ENCODE measurements at places on chromosomes 1 and 21.

- DNase-seq, result no peak
Measured at GRCh38 chr1:197178998-197179397, 32.5 kb upstream of the ASPM start.

DNA sequence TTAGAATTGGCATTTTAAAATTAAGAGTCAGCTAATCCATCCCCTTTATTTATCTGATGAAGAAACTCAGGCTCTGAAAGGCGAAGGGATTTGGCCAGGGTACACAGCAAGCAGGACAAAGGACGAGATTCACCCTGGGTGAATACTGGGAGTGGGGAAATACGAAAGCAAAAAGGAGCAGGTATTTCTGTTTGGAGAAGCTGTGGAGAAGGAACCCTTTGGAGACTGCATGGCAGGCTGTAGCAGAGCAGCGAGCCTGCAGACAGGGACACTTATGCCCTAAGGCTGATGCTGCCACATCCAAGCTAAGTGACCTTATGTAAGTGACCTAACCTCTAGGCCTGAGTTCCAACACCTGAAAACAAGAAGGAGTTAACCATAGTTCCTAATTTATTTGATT lies 207.2 kb upstream of the C1orf87 start:
- DNase-seq, result peak; percentile 57

- no peak for DNase-seq
Measured at GRCh38 chr1:41474490-41475271, 9.8 kb downstream of the EDN2 start.

DNA sequence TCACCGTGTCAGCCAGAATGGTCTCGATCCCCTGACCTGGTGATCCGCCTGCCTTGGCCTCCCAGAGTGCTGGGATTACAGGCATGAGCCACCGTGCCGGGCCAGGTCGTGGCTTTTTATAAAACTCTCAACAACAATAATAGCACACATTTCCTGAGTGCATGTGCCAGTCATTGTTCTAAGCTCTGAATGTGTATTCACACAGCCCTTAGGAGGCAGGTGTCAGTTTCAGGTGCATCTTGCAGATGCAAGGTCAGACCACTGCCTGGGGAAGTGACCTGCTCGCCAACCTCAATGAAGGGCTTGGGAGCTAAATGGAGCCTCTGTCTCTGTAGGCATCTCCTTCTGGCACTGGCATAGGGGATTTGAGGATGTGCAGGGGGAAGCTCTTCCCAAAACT lies 1.6 kb upstream of the LEFTY2 start:
- DNase-seq, result no peak

GRCh38 chr1:231860221-231861088 lies 233.9 kb downstream of the DISC1 start:
- no peak for DNase-seq

DNA sequence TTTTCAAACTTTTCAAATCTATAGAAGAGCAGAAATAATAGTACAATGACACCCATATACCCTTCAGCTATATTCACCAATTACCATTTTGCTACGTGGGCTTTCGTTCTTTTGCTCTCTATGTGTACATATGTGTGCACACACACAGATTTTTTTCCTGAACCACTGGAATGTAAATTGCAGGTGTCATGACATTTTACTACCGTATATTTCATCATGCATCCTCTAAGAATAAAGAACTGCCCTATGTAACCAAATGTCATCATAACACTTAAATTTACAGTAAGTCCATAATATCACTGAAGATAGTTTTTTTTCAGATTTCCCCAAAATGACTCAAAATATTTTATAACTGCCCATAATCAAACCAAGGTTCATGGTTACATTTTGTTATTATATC lies 88.4 kb upstream of the GFI1 start:
- no peak for DNase-seq

- DNase-seq, result no peak
Measured at GRCh38 chr1:2415801-2416208, 3.4 kb upstream of the PEX10 start.

DNA sequence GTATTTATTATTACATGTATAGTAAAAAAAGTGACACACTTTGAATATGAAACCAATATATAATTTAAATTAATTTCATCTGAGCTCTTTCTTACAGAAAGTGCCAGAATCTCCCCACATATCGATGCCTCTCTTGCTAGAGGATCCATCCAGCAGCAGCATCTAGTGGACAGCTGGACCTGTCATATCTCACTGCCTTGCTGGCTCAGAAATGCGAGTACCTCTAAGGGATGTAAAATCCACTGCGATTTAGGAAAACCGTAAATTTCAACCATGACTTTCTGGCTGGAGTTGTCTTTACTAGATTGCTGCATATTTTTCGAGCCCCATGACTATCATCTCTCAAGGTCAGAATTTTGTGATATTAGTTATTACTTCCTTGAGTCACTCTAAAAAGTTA lies 333.8 kb downstream of the NEGR1 start:
- no peak for DNase-seq

DNA sequence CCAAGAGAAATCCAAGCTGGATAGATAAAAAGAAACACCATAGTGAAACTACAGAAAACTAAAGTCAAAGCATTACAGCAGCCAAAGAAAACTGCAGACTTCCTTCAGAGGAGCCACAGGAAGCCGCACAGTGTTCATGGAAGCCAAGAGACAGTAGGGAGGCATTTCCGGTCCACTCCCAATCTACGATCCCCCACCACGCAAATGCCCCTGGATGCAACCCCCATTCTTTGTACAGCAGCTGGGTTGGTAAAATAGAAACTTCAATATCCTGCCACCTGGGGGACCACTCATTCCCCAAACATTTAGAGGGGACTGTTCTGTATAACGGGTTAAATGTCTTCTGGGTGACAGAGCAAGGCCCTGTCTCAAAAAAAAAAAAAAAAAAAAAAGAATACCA lies 43.9 kb upstream of the TSPEAR start:
- no peak for DNase-seq

GRCh38 chr1:5973771-5974170 lies 18.5 kb downstream of the NPHP4 start:
- DNase-seq, result no peak

DNA sequence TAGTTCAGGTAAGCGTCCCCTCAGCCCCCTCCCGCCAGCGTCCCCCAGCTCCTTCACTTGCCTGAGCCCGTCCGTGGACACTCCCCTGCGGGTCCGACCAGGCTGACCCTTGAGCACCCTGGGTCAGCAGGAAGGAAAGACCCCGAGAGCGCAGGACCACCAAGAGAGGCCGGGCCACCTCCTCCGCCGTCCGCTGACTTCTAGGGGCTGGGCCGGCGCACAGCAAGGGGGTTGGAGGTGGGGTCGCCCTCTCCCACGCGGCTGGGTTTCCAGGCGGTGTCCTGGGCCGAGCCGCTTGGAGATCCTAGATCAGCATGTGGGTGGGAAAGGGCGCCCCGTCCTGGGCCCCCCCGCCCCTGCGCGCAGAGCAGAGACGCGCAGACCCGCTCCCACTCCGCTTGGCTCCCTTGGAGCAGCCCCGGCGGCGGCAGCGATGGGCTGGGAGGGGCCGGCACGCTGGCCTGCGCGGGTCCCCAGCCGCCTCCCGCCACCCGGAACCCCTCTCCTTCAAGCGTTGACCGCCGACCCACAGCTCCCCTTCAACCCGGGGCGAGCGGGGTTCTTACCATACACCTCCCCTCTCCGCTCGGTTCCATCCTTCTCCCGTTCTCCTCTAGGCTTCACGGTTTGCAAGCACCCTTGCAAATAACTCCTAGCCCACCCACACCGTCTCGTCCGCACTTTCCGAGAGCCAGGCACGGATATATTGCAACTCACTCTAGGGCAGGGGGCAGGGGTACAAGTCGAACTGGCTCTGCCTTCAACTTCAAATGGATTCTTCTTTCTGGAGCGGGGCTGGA lies 7.5 kb downstream of the KNCN start:
- DNase-seq, result no peak

DNA sequence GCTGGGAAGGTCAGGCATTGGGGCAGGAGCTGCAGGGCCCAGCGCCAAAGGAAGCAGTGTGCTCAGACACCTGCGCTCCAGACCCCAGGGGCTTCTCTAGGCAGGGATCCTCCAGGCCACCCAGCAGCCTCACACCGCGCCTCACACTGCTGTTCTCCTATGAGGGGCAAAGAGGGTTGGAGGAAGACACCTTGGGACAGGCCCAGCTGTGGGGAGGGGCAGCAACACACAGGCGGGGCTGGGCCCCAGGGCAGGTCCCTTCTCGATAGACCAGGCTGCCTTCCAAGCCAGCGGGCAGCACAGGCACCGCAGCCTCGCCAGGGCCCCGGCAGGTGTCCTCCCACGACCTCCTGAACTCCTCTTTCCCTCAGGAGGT lies 20.7 kb upstream of the PRSS38 start:
- DNase-seq, result peak; percentile 42

GRCh38 chr1:117577191-117577885 lies 28.5 kb upstream of the TENT5C start:
- no peak for DNase-seq

DNA sequence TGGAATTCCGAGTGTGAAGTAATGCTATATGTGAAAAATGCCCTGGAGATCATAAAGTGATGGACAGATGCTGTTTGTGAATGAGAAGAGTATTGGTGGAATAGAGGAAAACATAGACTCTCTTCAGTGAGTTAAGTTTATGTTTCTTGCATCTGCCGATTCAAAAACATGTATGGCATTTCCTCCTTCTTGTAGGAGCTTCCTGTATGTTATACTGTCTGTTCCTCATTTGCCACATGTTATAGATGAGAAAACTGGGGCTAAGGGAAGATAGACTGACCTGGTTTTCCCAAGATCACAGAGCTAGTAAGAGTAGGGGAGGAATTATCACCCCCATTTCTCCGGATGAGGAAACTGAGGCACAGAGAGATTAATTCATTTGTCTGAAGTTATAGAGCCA lies 41.1 kb upstream of the IL20 start:
- no peak for DNase-seq

- DNase-seq, result no peak
Measured at GRCh38 chr1:206829875-206830274, 35.5 kb upstream of the IL20 start.

GRCh38 chr1:248359415-248359814 lies 2.0 kb upstream of the OR2T4 start:
- no peak for DNase-seq

DNA sequence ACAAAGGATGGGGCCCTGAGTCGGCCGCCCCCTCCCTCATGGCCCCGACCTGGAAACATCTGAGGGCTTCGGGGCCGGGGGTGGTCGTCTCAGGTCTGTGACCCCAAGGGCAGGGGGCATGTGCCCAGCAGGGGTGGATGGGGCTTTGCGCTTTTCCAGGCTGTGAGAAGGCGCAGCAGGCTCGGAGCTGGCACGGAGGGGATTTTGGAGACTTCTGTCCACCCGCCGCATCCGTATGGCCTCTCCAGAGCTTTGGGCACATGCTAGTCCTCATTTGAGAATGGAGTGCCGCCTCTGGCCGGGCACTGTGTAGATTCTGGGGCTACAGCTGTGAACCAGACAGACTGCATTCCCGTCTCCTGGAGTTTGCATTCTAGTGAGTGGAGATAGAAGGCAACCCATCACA lies 66.1 kb upstream of the WNT4 start:
- DNase-seq, result no peak

- peak; percentile 81 for DNase-seq
Measured at GRCh38 chr1:58968360-58968952, 184.6 kb upstream of the JUN start.

DNA sequence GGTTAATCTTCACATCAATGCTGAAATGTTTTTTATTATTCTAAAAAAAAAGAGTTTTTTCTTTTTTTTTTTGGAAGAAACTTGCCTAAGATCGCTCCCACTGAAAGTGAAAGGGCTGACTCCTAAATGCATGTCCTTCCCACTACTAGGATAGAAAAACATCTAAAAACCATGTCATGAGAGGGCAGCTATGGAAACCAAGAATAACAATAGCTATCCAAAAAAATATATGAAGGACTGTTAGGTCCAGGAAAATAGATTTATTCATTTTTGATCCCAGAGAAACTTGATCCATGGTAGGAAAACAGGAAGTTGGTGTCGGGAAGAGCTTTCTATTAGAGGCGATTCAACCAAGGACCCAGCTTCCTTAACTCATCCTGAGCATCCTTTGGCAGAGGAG lies 23.1 kb upstream of the ROR1 start:
- DNase-seq, result no peak

GRCh38 chr1:9135073-9135836 lies 6.4 kb upstream of the GPR157 start:
- no peak for DNase-seq

- no peak for DNase-seq
Measured at GRCh38 chr21:25939396-25939761, 204.6 kb downstream of the GABPA start.

- DNase-seq, result no peak
Measured at GRCh38 chr1:174902531-174903099, 97.1 kb upstream of the CACYBP start.

GRCh38 chr21:42846221-42846620 lies 33.1 kb downstream of the WDR4 start:
- peak; percentile 35 for DNase-seq

- no peak for DNase-seq
Measured at GRCh38 chr1:27356619-27357280, 10.0 kb downstream of the MAP3K6 start.

- no peak for DNase-seq
Measured at GRCh38 chr1:221625026-221625425, 116.9 kb downstream of the DUSP10 start.

DNA sequence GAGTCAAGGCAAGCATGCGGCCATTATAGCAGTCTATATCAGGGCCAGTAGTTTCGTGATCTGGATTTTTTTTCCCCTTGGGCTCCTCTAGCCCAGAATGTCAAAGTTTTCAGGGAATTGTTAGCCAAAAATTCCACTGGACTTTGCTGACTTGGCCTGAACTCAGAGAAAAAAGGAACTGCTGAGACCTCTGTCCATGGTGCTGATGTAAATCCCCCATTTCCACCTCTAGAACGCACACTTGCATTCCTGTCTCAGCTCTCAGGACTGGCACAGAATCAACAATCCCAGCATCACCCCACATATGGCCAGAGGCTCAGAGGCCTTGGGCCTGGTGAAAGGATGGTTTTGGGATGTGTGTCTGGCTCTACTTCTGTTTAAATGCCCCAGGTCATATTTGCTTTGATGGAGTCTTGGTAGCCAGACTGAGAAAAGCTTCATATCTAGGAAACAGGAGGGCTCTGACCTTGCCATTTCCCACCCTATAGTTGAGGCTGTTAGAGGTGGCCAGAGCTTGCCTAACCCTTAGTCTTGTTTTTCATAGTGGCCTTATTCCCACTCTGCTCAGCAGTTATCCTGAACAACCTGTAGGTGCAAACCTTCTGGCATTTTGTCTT lies 16.9 kb upstream of the EFCAB14 start:
- no peak for DNase-seq

DNA sequence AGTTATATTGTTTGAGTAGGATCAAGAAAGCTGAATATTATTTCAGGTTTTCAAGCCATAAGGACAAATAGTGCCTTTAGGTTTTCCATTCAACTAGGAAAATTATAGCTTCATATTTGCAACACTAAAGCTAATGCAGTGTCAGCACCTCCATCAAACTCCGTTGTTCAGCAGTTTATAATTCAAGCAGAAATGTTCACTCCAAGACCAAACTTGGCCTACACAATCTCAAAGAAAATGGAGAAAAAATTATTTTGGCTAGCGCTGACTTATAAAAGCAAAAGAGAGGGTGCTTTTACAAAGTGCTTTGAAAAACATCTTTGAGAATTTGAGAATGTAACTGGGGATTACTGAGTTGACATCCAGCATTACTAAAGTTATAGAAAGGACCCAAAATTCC lies 1.4 kb downstream of the SPAG17 start:
- DNase-seq, result no peak

Measured in right lobe of liver (tissue), 6 donors.